Fibroblast of lung (primary cell): ENCODE measurements at places on chromosomes 7 and 10. TPM values are rescaled to one million over a fixed set of nuclear protein-coding genes. Genes with fewer than 3 reads are reported as not detected.
A peak's percentile ranks its signal among the peaks of the same experiment; 100 is the strongest.

Gene TET1
- 3.3 and 3.6 TPM in 2 replicates for total RNA-seq

Gene PTPN20
- total RNA-seq, result 0.33 and 1.5 TPM in 2 replicates

Gene MCM10
- total RNA-seq, result 0.51 and 0.83 TPM in 2 replicates

Gene WNT2
- total RNA-seq, result 1.7 and 3.9 TPM in 2 replicates

Gene VPS37D
- total RNA-seq, result 6.2 and 6.8 TPM in 2 replicates

- no peak overlapping the region for H3K27ac ChIP-seq
- H3K27me3 ChIP-seq, result peaks cover 2% of the 10 kb centered on the region
- H3K4me1 ChIP-seq, result no peaks in the 10 kb centered on the region
- H3K36me3 ChIP-seq, result no peaks in the 10 kb centered on the region
- no peak overlapping the region for H3K4me3 ChIP-seq
- no peak for DNase-seq
Measured at GRCh38 chr10:47326306-47326926, 4.2 kb downstream of the GDF2 start.

GRCh38 chr10:87675396-87676376 is 16.0 kb downstream of the PAPSS2 start:
- no peaks in the 10 kb centered on the region for H3K27me3 ChIP-seq
- DNase-seq, result peak; percentile 52
- peaks cover 14% of the 10 kb centered on the region for H3K4me1 ChIP-seq
- no peak overlapping the region for H3K4me3 ChIP-seq
